ENCODE measurements at places on chromosomes 11 and 22. TPM values are rescaled to one million over a fixed set of nuclear protein-coding genes. Genes with fewer than 3 reads are reported as not detected.

Gene OR51A4
- not detected for total RNA-seq

Gene SHISAL1
- total RNA-seq: not detected

Gene CTSW
- total RNA-seq: 1.2 TPM

Gene SYT7
- 0.23 TPM for total RNA-seq

Gene PDE3B
- total RNA-seq: 5.1 TPM

Gene BDNF
- total RNA-seq: 9.5 TPM

Gene OR52E4
- not detected for total RNA-seq

Gene SCN3B
- total RNA-seq: 0.23 TPM

Gene MUC5AC
- not detected for total RNA-seq

Gene PRRG4
- total RNA-seq: 3.1 TPM

Gene RIC8A
- 116 TPM for total RNA-seq

Gene CASP1
- not detected for total RNA-seq

Gene DTX4
- 3.0 TPM for total RNA-seq

Gene C22orf42
- not detected for total RNA-seq

Gene CEP126
- 0.72 TPM for total RNA-seq

Gene OTOG
- total RNA-seq: not detected

Gene APOL5
- total RNA-seq: not detected

Gene EMID1
- total RNA-seq: 0.22 TPM

Gene ACCSL
- total RNA-seq: not detected

Gene C11orf86
- total RNA-seq: not detected

Gene NXPE1
- total RNA-seq: not detected

Gene GLB1L3
- total RNA-seq: 0.17 TPM

Gene PKDREJ
- total RNA-seq: not detected

Data from epithelial cell of proximal tubule (primary cell).